ENCODE measurements at places on chromosomes 1 and 21.

GRCh38 chr1:24966724-24967346, 36.8 kb upstream of the RUNX3 start:
- DNase-seq: no peak

DNA sequence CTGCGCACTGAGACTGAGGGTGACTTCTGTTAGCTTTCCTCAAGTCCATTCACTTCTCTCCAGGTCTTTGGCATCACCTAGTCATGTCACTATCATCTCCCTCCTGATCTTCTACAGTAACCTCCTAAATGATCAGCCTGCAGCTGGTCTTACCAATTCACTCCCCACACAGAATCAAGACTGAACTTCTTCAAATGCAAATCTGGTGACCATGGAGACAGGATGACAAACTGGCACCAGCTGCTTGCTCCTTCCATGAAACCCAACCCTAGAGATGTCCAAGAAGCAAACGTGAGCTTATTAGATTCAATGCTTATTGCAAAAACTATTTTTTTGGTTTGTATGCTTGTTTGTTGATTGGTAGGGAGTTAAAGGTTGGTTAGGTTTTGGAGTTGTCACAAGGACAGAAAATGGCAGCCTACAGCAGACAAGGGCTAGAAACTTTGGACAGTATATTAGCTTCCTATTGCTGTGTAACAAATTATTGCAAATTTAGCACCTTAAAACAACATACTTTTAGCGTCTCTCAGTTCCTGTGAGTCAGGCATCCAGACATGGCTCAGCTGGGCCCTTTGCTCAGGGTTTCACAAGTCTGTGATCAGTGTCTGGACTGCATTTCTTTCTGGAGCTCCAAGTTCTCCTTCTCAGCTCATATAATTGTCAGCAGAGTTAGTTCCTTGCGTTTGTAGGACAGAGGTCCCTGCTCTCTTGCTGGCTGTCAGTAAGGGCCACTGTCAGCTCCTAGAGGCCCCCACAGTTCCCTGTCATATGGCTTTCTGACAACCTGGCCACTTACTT, 53.3 kb upstream of the GJA8 start:
- DNase-seq: no peak

DNA sequence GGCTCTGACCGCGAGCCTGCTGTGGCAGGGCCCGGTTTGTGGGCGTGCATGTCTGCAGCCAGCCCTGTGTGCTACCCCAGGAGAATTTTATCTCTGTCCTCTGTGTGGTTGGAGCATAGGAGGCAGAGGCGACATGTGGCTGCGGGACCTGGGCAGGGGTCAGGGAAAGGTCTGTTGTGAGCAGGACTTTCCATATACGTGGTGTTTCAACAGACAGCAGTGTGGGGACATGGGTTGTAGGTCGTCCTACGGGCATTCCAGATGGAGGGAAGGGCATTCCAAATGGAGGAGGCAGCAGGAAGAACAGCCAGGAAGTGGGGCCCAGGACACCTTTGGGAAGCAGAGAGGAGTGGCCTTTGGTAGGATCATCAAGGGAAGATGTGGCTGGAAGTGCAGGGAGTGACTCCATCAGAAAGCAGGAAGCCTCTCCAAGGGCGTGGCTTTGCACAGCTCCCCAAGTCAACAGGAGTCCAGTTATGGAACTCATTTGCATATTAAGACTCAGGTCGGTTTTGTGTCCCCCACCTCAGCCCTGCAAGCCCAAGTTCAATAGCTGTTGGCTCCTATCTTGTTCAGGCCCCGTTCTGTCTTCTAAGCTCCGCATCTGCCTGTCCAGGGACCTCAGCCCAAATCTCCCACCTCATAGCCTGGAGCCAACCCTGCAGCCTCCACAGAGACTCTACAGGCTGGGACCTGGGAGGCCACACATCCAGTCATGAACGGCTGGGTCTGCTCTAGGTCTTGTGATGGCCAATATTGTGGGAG, 309.1 kb downstream of the MATN1 start:
- DNase-seq: no peak

- DNase-seq: no peak
Measured at GRCh38 chr21:34653522-34653921, 15.3 kb upstream of the CLIC6 start.

GRCh38 chr1:51963592-51964308, 26.8 kb downstream of the RAB3B start:
- no peak for DNase-seq

GRCh38 chr1:47677241-47677940, 239.5 kb downstream of the FOXD2 start:
- no peak for DNase-seq

DNA sequence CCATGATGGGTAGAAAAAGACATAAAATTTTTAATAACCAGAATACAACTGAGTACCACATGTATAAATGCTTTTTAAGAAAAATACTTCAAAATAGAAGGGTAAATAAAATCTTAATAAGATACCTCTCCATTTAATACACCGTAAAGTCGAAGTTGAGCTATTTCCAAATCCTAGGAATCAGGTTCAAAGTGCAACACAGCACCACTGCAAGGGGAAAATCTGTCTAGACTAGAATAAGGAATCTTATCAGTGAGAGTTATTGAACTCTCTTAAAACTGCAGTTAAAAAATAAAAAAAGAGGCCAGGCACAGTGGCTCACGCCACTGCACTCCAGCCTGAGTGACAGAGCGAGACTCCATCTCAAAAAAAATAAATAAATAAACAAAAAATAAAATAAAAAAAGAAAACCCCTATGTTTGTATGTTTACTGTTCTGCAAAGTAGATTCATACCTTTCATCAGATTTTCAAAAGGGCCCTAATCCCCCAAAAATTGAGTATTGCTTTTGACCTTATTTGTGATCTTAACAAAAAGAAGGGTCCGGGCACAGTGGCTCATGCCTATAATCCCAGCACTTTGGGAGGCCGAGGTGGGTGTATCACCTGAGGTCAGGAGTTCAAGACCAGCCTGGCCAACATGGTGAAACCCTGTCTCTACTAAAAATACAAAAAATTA, 109.0 kb downstream of the EIF4G3 start:
- DNase-seq: no peak

DNA sequence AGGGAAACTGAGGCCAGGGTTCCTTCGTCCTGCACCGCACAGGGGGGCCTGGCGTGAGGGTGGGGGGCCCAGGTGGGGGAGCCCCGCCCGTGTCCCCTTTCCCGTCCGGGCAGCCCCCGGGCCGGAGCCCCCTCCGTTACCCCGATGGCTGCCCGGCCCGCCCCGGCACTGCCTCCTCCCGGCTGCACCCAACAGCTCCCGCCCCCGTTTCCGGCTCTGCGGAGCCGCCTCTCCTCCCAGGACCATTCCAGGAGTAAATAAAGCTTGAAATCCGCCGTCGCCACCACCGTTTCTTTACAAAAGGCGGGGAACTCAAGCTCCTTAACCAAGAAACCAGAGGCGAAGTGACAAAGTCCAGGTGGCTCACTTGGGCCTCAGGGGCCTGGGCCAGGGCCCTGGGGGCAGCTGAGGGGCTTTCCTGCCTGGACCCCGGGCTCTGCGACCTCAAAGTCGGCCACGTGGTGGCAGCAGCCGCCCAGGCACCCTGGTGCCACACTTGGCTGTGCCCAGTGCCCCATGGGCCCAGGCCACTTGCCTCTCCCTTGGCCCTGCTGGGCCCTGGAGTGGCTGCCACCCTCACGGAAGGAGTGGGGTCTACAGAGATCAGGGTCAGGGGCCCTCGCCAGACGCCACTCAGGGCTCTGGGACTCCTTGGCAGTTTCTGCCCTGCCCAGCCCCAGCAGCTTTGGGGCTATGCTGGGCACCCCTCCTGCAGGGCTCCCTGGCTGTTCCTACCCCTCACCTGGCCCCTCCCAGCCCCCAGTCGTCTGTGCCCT, 514 bp upstream of the FAAP20 start:
- peak; percentile 83 for DNase-seq

DNA sequence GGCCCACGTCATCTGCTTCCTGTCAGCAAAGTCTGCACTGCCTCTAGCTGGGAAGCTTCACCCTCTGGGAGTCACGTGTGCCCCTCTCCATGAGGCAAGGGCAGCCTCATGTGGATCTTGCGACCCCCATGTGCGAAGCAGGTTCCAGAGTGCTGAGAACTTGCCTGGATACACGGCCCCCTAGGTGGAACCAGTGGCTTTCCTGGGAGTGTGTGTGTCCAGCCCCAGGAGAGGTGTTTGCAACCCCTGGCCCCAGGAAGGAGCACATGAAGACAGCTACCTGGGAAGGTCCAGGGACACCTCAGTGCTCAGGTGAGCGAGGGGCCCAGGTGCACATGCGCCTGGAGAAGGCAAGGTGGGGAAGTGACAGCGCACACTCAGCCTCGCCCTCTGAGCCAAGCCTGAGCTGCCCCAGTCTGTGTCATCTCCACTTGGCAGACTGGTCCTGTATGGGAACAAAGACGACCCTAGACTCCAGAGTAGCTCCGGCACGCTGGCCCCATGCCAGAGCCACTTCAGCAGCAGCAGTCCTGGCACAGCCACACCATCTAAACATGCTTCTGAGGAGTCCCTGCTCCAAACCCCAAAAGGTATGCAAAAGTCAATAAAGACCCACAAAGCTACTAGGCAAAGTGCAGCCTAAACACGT, 8.9 kb downstream of the LSS start:
- DNase-seq: peak; percentile 26

DNA sequence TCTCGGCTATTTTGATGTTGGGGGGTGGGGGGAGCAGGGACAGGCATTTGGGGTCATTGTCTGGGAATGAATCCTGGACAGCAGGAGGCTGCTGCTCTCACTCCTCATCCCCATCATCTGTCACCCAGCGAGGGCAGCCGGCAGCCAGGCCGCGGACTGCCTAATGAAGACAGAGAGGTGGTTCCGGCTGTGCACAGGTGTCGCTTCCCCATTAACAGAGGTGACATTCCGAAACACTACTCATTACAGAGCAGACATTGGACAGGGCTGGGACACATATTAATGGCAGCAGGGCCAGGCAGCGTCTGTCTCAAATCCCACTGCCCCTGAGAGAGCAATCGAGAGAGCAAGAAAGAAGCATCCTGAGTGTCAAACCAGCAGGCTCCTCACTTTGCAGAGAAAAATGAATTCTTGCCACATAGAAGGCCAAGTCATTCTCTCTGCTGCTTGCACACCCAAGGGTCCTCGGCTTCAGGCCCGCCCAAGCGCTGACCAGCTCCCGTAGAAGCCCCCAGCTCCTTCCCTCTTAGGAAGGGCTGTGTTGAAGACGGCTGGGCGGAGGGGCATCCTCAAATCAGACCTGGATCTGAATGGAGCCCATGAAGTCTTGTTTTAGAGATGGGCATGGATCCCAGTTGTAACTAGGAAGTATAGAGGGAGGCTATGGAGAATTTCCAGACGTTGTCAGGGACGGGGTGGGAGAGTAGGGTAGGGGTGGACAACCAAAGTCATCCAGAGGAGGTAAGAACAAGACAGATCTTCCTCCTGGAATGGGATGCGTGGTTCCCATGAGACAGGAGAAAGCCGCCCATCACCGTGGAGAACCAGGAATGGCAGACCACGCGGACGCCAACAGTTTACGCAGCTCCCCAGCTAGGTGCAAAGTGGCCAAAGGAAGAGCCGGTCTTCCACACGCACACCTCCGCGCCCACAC, 8.2 kb upstream of the LEMD1 start:
- no peak for DNase-seq

GRCh38 chr1:246677842-246678241, 46.4 kb upstream of the SCCPDH start:
- no peak for DNase-seq

DNA sequence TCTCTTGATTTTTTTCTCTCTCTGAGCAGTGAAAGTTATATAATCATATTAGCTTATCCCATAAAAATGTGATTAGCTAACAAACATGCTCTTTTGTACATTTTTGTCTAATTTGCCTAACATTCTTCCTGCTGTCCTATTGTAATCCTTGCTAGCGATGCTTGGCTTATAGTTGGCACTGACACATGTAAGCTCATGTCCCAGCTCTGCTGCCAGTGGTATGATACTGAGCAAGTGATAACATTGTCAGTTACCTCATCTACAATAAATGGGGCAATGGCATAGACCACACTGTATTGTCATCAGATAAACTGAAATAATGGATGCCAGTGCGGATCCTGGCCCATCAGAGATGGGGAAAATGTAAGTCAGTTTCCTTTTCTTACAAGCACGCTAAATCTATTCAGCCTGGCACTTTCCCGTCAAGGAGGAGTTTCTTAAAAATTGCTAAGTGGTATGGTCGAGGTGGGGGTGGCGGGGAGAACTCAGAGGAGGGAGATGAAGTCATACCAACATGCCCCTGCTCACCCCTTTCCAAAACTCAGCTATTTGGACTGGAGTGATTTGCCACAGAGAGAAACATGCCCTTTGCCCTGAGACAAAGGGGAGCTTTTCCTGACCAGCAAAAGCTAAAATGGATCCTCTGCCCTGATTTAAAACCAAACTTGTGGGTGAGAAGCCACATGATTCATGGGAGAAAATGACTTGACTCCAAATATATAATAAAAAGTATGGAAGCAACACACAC, 1.3 kb downstream of the FYB2 start:
- no peak for DNase-seq

GRCh38 chr21:33780631-33781030, 135.0 kb downstream of the ATP5PO start:
- DNase-seq: no peak

- DNase-seq: no peak
Measured at GRCh38 chr1:165854101-165854845, 26.9 kb downstream of the UCK2 start.

Measured in amygdala (tissue), 56 donors.